ENCODE measurements at places on chromosomes 1 and 21.
A peak's percentile ranks its signal among the peaks of the same experiment; 100 is the strongest.

GRCh38 chr1:67190410-67190809 is 24.2 kb downstream of the IL23R start:
- no peak for DNase-seq

DNA sequence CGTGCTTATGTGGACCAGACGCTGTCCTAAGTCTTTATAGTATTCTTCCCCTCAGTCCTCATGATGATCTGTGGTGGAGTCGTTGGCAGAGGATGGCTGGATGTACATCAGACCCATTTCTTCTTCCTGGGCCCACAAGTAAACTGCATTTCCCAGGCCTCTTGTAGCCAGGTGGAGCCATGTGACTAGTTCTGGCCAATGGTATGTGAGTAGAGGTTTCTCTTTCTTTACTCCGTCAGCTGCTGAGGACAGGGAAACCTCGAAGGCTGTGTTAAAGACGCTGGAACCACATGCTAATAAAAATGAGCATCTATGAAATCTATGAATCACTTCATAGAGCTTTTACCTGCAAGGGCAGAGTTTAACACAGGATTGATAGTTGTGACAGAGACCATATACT is 18.7 kb upstream of the ZNF362 start:
- peak; percentile 19 for DNase-seq

DNA sequence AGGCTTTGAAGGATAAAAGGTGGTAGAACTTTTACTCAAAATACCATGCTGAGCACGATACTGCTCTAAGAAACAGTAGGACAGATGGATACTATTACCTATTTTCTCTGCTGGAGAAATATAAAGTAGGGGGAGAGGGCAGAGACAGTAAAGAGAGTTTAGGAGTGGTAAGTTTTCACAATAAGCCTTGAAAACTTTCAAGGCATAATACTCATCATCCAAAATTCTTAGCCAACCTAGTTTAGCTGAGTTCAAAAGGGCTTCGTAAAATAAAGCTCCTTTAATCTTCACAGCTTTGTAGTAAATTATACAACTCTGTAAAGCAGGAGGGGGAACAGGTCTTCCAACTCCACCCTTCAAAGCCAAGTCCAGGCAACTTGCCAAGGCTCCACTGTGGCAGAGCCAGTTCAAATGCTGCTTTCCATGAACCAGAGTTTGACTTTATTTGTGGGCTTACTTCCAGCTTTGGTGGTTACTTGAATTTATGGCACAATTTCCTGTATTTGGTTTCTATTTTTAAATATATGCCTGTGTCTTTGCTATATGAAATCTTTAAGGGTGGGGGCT is 15.5 kb downstream of the TEX38 start:
- no peak for DNase-seq

DNA sequence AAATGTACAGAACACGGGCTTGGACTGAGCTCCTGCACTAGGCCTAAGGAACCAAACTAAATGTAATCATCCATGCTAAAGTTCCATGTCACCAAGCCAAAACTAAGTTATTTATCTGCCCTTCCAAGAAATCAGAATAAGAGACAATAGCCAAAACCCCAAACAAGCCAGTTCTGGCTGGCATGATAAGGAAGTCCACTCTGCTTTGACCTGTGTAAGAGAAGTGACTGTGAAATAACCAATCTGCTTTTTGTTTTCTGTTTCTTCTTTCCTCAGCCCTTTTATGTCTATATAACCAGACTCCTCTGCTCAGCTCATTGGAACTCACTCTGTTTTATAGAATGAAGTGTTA is 15.1 kb downstream of the PLPPR5 start:
- DNase-seq = no peak

- no peak for DNase-seq
Observed at GRCh38 chr1:203915811-203916210, 54.4 kb downstream of the SNRPE start.

- DNase-seq = no peak
Observed at GRCh38 chr1:91806769-91807700, 78.9 kb downstream of the TGFBR3 start.

All from CD4-positive, alpha-beta T cell treated with Interferon gamma for 1 hour (primary cell).